RCC 7860 (cell line): ENCODE measurements at places on chromosomes 6 and 20.

DNA sequence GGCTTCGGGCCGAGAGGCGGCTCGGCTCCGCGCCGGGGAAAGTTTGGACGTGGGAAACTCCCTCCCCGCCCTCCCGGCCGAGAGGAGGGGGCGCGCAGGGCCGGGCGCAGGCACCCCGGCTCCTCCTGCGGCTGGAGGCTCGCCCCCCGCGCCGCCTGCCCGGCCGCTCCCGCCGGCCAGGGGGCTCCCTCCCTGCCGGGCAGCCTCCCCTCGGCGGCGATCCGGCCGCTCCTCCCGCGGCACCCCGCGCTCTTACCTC lies 370 bp downstream of the CDH22 start:
- no peak for DNase-seq

DNA sequence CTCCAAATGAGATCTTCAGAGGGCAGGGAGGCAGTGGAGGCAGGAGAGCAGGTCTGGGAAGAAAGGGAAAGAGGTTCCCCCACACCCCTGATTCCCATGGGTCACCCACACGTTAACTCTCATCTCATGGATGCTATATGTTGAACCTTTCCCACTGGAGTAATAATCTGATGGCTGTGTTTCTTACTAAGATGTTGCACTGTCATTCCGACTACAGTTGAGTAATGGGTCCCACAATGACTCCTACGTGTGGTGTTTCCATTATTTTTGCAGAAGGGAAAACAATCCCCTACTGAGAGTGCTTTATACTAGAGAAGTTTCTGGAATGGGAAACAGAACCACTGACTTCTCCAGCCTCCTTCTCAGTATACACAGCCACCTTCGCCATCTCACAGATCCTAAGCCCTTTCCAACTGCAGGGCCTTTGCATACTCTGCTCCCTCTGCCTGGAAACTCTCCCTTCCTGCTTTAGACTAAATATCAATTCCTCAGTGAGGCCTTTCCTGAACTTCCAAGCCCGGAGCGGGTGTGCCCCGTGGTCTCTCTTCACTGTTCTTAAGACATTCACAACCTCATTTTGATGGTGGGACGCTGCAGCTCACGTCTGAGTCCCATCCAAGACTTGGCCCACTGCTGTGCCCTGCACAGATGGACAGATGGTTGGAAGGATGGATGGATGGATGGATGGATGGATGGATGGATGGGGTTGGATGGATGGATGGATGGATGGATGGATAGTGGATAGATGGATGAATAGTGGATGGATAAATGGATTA lies 238.6 kb upstream of the PMEPA1 start:
- DNase-seq = peak; percentile 12

- DNase-seq = no peak
These were observed 297.9 kb downstream of the UTRN start for GRCh38 chr6:144582939-144583613.

DNA sequence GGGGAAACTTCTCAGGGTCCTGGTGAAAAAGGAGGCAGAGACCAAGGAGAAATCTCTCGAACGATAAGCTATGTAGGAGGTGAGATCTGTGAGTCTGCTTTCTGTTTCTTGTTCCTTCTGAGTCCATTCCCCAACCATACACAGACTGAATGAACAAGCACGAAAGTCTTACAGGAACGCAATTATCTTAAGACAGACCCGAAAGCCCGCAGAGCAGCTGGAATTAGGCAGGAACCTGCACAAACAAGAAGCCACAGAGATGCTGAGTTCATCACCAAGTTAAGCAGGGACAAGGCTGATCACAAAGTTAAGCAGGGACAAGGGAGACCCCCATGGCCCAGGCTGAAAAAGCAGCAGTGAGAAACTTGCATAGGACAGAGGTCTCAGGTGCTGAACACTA lies 21.4 kb upstream of the NELFCD start:
- no peak for DNase-seq

GRCh38 chr6:110351986-110352385 lies 6.2 kb downstream of the METTL24 start:
- no peak for DNase-seq

GRCh38 chr6:149917679-149918078 lies 5.2 kb downstream of the RAET1G start:
- no peak for DNase-seq

DNA sequence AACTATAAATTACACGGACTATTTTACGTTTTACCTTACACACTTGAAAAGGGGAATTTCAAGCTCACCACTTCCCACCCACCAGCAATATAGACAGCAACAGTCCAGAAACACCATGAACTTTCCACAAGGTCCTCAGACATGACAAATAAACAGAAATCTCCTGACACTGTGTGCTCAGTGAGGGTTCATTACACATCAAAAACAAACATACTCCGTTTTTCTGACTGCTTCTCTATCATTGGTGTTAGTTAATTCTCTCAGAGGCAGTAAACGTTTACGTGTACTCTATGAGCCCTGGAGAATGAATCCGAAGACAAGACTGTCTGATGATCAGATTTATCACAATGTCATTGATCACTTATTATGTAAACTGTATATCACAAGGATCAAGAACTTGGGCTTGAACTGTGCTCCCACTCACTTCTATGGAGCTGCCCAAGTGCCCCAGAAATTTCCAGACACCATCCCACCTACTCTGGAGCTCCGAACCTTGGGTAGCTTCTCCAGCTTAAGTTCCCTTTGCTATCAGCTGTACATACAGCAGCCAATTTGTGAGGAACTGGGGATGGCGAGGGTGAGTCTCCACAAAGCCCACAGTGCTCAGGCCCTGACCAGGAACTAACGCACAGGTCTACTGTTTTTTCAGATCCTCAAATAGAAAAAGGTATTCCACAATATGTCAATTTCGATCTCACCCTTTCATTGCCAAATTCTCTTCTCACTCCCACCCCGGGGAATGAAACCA lies 86.0 kb downstream of the ALDH8A1 start:
- DNase-seq = no peak

GRCh38 chr20:32490942-32491763 lies 94.0 kb downstream of the NOL4L start:
- DNase-seq = no peak

- no peak for DNase-seq
These were observed 9.9 kb upstream of the PSMF1 start for GRCh38 chr20:1108437-1108920.

DNA sequence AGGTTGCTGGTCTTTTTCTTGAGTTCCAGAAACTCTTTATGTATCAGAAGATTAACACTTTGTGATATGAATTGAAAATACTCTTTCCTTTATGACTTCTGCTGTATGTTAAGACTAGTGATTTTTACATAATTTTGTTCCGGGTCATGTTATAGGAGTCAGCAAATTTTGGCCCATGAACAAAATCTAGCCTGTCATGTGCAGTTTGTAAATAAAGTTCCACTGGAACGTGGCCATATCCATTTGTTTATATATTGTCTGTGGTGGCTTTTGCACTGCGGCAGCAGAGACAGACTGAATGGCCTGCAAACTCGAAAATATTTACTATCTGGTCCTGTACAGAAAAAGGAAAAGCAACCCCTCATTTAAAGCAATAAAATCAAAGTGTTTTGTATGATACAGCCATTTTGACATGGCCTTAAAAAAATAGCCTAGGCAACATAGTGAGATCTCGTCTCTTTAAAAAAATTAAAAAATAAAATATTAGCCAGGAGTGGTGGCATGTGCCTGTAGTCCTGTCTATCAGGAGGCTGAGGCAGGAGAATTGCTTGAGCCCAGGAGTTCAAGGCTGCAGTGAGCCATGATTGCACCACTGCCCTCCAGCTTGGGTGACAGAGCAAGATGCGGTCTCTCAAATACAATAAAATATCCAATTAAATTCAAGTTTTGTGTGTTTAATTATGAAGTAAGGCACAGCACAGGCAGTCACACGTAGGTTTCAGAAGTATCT lies 36.9 kb downstream of the SNX9 start:
- DNase-seq = no peak

GRCh38 chr20:277496-277781 lies 13.1 kb downstream of the C20orf96 start:
- no peak for DNase-seq

- DNase-seq = peak; percentile 58
These were observed 171.7 kb upstream of the PDE10A start for GRCh38 chr6:165834613-165835259.

DNA sequence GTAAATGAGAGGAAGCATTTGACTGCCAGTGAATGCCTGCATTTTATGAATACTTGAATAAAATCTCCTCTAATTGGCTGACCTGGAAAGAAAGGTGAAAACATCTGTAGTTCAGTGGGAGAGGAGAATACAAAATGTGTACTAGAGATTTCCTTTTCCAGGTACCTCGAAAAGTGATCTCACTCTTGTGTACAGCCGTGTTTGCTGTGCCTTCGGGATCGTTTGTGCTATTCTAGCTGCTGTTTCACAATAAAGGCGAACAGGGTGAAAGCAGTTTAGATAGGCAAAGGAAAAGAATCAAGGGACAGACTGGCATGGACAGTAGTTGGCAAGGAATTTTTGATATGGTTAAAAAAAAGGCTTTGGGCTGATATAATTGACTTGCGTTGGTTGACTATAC lies 112.3 kb downstream of the ARID1B start:
- no peak for DNase-seq

DNA sequence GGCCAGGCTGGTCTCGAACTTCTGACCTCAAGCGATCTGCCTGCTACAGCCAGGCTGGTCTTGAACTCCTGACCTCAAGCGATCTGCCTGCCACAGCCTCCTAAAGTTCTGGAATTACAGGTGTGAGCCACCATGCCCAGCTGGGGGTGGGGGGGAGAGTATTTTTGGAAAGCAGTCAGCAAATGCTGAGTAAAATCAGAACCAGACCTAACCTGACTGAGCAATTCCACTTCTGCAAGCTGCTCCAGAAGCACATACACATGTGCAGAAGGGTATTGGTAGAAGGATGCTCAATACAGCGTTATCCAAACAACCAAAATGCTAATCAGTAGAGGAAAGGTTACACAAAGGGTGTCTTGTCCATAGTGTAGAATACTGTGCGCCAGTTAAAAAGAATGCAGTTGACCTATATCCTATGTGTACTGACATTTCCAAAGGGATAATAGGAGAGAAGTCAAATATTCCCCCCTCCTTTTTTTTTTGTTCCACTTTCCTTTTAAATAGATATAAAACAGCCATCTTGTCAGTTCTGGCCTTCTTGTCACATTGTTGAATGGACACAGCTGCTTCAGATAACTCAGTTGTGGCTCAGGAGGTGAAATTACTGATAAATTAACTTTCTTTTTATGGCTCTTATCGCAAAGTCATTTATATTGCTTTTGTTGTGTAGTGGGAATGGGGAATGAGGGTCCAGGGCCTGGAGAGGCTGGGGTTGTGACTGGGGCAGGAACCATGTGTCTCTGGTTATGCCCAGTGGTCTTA lies 74.6 kb downstream of the DTD1 start:
- DNase-seq = no peak
